ENCODE measurements at places on chromosomes 5 and 9. TPM values are rescaled to one million over a fixed set of nuclear protein-coding genes. Genes with fewer than 3 reads are reported as not detected.

GRCh38 chr9:97855899-97856298, 2.9 kb downstream of the FOXE1 start:
- no peak for DNase-seq

DNA sequence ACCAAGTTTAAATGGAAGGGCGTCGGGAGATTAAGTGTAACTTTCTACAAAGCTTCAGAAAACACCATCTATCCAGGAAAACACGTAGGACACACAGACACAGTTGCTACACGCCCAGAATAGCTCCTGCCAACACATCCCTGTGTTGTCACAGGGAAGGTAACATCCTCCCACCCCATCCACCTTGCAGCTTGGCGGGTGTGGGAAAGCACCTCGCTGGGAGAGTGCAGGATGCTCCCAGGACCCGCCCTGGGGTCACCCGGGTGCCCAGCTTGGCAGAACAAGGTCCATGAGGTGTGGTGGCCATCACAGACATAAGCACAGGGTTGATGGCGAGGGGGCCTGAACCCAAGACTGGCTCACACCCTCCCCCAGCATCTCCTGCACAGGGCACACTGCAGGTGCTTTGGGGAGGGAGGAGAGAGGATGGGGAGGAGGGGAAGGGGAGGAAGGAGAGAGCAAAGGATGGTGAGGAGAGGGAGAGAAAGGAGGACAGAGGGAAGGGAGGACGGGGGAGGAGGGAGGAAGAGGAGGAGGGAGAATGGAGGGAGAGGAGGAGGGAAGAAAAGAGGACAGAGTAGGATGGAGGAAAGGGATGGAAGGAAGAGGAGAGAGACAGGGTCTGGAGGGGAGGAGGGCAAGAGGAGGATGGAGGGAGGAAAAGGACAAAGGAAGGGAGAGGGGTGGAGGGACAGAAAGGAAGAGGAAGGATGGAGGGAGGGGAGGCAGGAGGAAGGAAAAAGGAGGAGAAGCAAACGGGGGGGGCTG, 37.2 kb downstream of the GOLM1 start:
- no peak for DNase-seq

ANKRD31 gene
- 0.30 TPM for total RNA-seq

DNA sequence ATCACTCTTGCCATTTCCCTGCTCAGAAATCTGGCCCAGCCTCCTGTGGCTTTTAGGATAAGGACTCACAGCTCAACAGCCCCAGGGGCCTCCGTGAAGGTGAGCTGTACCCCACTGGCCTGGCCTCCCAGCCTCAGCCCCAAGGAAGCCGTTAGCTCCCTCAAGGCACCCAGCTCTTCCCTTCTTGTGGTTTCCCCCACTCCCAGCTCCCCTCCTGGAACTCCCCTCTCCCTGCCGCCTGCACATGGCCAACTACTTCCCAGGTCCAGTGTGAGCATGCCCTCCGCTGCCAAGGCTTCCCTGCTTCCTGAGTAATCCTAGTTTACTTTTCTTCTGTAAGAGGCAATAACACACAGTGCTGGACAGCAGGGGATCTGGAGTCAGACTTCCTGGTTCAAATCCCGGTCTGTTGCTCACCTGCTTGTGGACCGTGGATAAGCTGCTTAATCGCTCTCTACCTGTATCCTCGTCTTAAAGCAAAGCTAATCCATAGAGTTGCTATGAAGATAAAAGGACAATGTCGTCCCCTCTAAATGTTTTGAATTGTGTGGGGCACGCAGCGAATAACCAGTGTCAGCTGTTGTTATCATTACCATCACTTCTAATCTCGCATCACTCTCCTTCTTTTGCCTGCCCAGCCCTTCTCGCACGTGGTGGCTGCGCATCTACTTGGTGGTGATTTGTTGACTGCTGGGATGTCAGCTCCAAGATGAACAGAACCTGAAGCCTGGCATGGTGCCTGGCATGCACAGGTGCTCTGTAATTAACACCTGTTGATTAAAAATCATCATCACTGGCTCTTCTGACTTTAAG, 86.6 kb downstream of the C5orf15 start:
- DNase-seq: no peak

DNA sequence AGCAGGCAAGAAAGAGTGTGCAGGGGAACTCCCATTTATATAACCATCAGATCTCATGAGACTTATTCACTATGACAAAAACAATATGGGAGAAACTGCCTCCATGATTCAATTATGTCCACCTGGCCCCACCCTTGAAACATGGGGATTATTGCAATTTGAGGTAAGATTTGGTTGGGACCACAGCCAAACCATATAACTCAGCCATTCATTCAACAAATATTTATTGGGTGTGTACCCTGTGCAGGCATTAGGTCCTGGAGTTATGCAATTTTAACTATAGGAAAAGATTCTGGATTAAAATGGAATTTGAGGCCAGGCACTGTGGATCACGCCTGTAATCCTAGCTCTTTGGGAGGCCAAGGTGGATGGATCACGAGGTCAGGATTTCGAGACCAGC, 124.2 kb upstream of the GAS1 start:
- DNase-seq: no peak

GRCh38 chr9:16153741-16154140, 600.9 kb downstream of the CCDC171 start:
- DNase-seq: no peak

PCDHGB4 gene
- total RNA-seq: not detected

- DNase-seq: no peak
Measured at GRCh38 chr5:144131261-144131660, 39.2 kb downstream of the YIPF5 start.

Data from HCT116 (cell line).